Amniotic stem cell (primary cell): ENCODE measurements at places on chromosomes 3 and 15.

DNA sequence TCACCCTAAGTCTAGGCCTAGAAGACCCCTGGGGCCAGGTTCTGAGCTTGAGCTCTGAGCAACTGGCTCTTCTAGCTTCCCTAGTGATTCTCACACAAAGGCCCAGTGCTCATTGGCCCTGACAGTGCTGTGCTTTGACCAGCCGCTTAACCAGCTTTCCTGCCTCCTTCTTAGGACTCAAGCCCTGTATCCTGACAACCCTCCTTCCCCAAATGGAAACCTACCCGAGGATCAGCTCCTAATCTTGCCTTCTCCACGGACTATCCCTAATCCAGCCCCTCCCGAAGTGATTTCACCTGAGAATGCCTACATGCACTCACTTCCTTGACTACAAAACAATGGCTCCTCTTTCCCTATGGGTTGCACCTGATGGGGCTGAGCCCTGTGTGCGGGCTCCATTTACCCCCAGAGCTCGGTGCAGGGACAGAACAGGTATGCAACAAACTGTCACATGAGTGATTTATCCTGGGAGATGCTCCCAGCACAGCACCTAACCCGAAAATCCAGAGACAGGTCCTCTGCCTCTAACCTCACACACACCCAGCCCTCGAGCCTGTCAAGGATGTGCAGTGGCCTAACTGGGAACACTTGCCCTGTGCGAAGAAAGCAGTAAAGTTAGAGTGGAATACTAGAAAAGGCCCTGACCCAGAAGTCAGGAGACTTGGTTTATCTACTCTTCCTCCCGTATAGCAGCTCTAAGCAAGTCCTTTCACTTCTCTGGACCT lies 2.3 kb downstream of the MEGF11 start:
- no peak for DNase-seq

DNA sequence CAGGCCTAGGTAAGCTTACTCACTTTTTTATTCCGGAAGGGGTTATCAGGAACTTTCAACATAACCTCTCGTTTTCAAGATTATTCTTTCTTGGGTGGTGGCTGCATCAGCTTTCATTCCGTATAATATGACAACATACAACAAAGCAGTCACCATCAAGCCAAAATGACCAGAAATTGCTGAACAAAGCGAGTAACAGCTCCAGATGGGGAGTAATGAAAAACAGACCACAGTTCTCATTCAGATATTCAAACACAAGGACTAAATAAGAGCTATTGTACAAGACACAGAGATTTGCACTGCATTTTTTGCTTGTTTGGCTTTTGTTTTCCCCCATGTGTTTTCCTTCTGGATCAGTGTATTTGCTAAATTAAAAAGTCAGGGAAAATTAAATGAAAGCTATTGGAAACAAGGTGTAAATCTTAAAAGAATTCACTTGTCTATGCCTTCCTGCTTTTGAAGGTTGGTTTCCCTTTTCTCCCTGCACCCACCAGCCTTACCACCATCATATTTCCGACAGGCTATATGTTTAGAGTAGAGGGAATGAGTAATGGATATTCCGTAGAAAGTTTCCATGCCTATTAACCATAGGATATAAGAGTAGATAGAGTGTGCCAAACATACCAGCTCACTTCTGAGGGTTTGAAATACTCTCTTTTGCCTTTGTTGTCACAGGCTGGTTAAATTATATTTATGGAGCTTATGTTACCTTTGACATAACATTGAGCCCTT lies 213.6 kb downstream of the RBMS3 start:
- DNase-seq: no peak

- no peak for DNase-seq
These were observed 56.8 kb upstream of the TGFBR2 start for GRCh38 chr3:30549600-30549999.

GRCh38 chr15:89704411-89704810 lies 13.8 kb downstream of the WDR93 start:
- no peak for DNase-seq

DNA sequence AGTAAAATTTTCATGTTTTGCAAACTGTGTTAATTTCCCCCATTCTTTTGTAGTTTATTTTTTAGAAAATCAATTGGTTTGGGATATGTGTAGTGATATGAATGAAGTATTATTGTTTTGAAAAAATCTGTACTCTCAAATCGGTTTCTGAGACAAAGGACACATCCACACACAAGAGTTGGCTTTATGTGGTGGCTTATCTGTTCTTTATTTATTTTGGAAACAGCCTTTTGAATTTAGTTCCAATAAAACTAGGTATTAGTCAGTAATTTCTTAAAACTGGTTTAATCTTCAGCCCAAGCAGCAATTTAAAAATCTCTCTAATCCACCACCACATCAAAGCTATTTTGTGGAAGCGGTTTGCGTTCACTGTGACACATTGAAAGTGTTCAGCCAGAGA lies 741.5 kb upstream of the GRM7 start:
- no peak for DNase-seq

GRCh38 chr3:64300790-64301423 lies 75.6 kb upstream of the PRICKLE2 start:
- no peak for DNase-seq

GRCh38 chr3:55367384-55367783 lies 119.7 kb downstream of the WNT5A start:
- no peak for DNase-seq

DNA sequence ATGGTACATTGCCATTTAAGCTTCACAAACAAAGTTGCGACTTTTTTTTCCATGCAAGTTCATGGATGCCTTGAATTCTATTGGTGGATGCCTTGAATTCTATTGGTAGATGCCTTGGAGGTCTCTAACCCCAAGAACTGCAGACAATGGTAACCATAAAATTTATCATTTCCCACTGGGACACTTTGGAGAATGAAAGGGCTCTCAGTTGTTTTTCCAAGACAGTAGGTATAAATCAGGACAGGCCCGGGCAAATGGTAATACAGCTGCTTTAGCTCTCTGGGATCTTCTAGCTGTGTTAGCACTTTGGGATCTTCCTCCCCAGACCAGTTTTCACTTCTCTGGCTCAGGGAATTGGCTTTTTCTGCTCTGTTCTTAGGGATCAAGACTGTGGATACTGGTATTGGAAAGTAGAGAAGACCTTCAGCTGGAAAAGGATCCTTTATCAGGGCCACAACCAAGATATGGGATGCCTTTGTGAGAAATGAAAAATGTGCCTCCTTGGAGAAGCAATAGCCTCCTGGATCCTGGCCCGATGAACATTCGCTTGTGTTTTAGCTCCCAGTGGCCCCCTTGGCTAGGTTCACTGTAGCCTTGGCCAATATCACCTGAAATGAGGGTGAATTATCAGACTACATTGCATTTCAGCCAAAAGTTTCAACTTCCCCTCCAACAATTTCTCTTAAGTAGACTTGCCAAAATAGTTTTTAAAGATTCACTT lies 8.3 kb downstream of the LRRC3B start:
- no peak for DNase-seq

DNA sequence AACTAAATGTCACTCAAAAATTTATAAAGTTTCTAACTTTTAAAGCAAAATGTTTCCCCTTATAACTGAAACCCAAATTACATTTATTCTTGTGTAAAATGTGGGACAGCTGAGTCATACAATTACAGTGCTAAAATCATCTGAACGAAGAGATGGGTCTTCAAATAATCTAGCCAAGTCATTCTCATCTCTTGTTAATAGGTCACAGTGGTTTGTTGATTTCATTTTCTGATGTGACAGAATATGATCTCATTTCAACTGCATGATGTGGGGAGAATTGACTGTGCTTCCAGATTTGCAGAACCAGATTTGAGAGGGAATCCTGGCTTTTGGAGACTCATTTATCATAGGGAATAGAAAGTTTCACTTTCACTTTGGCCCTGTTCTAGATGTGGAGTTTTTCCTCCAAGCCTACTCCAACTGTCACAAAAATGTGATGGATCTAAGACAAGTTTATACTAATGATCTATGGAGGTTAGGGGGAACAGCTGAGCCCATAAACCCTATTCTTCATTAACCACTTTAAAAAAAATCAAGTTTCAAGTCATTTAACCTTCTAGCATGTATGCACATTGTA lies 685.0 kb downstream of the PDCD6IP start:
- DNase-seq: no peak

GRCh38 chr3:120171134-120171873 lies 77.1 kb upstream of the GSK3B start:
- DNase-seq: no peak

DNA sequence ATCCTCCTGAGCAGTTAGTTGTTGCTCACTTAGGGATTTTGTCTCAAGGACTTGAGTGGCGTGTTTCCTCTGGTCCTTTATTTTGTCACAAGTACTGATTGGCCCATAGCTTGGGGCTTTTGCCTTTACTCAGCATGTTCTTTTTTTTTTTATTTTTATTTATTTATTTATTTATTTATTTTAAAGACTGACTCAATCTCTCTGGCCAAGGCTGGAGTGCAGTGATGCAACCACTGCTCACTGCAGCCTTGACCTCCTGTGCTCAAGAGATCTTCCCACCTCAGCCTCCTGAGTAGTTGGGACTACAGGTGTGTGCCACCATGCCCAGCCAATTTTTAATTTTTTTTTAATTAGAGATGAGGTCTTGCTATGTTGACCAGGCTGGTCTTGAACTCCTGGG lies 223.9 kb upstream of the TPM1 start:
- no peak for DNase-seq

GRCh38 chr3:14520967-14521366 lies 19.2 kb downstream of the GRIP2 start:
- DNase-seq: no peak

DNA sequence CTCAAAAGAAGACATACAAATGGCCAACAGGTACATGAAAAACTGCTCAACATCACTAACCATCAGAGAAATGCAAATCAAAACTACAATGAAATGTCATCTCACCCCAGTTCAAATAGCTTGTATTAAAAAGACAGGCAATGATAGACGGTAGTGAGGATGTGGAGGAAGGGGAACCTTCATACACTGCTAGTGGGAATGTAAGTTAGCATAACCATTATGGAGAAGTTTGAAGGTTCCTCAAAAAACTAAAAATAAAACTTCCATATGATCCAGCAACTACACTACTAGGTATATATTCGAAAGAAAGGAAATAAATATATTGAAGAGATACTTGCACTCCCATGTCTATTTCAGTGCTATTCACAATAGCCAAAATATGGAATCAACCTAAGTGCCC lies 62.8 kb upstream of the PPARG start:
- no peak for DNase-seq

- DNase-seq: no peak
These were observed 357 bp downstream of the KIAA1143 start for GRCh38 chr3:44761101-44761423.

DNA sequence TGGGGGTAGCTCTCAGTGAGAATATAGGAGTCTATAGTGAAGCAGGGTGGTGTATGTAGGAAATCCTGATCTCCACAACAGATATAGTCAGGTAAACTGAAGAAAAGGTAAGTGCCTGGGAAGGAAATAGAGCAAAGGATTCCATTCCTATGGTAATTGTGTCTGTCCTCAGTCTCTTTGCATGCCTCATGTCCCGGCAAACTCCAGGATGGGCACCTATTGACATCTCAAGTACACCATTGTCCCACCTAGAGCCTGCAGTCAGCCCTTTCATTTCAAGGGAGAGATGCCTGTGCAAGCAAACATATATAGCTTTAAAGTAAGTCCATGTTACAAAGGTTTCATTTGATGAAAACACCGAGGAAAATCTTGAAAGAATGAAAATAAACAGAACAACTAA lies 257.7 kb upstream of the AZI2 start:
- DNase-seq: no peak

DNA sequence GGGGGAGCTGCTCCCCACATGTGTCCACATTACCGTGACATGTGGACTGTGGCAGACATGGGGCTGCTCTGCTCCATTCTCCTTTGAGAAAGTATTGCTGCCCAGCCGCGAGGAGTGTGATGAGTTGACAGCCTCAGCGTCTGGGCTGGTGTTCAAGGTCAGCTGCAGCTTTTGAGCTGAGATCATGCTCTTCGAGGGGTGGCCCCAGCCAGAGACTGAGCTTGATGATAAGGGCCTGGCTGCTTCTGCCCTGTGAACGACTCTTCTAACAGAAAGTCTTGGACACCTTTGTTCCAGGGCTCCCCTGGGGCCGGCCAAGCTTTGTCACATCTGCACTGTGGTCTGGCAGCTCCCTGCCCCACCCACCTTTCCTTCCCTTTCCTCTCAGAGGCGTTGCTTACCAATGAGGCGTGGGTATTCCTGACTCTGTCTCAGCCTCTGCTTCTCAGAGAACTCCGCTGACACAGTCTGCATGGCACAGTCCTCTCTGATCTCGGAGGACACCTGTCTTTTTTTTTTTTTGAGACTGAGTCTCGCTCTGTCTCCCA lies 86.6 kb downstream of the CHRD start:
- no peak for DNase-seq

- no peak for DNase-seq
These were observed 181.6 kb downstream of the MEGF11 start for GRCh38 chr15:66071921-66072295.

DNA sequence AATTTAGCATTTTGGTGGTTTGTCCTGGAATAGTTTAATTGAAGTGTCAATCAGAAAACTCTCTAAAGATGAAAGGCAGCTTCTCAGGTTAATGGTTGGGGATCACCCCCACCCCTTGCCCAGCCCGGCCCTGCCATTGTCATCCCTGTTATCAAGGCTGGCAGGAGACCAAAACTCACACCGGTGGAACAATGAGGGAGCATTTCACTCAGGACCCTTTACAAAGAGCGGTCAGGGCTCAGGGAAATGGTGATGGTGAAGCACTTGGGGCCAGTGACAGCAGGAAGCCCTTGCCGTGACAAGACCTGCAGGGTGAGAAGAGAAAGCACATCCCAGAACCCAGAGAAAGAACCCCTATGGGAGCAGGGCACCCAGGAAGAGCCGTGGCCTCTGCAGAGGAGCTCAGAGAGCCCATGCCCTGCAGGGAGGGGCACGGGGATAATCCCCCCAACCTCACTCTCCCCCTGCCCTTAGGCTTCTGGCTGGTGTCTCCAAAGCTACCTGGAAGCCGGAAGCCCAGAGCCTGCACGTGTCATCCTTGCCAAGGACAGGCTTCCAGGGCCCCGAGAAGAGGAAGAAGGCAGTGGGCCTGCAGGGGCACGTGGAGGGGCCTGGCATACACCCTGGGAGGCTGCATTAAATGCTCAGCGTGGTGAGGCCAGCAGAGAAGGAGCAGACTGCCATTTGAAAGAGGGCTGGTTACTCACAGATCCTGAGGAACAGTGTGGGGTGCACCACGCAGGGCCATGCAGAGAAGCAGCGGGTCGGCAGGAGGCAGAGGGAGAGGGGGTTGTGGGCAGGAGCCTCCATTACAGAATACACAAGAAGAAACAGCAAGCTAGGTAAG lies 80.6 kb upstream of the PRR20G start:
- DNase-seq: no peak

DNA sequence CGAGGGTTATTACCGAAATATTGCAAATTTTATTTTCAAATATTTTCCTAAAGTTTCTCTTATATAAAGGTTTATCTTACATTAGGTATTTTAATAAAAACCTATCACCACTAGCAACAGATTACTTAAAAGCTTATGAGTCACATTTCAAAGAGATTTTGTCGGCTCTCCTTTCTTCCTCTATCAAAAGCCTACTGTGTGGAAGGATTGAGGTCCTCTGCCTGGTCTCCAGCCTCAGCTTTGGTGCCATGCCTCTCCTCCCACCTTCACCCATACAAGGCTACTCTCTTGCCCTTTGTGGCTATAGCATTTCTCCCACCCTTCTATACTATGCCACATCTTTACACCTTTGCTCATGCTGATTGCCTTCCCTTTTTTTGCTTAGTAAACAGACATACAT lies 199.3 kb downstream of the TNIK start:
- DNase-seq: no peak

GRCh38 chr3:96083610-96084009 lies 730.8 kb upstream of the EPHA6 start:
- DNase-seq: no peak
